ENCODE measurements at places on chromosomes 5 and 9.

- DNase-seq: no peak
Observed at GRCh38 chr5:165130656-165131055, 1625.2 kb downstream of the MAT2B start.

- DNase-seq: no peak
Observed at GRCh38 chr5:1429496-1429895, 15.7 kb downstream of the SLC6A3 start.

- DNase-seq: no peak
Observed at GRCh38 chr5:151427258-151427657, 20.1 kb upstream of the SLC36A1 start.

DNA sequence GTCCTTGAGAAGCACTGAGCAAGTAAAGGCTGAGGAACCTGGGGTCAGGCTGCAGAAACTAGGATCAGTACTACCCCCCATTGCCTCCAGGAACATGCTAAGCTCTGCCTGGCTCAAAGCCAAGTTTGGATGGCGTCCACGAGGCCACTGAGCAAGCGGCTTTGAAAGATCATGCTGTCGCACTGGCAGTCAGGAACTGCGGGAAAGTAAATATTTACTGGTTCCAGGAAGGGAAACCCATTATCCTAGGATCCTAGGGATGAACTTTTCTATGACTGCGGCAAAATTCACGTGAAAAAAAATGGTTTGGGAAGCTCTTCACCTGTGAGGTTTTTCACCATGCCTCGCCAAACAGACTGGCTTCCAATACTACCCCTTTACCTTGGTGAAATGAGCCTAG, 75.3 kb upstream of the PJA2 start:
- no peak for DNase-seq

GRCh38 chr9:95648225-95648624, 131.5 kb upstream of the PTCH1 start:
- DNase-seq: no peak

DNA sequence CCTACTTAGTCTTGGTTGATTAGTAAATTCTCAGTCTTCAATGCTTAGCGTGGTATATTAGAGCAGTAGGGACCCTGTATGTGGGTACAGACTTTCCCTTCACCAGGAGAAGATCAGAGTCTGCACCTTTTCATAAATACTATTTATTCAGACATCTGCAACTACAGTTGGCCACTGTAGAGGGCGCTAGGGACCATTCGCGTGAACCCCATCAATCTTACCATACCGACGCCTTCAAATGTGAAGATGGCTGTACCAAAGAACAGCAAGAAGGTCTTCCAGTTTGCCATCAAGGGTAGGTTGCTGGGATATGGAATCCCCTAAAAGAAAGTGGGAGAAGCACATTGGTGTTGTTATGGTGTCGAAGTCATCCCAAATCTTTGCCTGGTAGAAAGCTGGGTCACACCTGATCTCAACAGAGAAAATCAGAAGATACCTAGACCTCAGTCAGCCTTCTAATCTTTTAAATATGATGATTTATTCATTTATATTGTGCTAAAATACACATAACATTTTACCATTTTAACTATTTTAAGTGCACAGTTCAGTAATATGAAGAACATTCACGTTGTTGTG, 19.1 kb downstream of the SLC36A3 start:
- DNase-seq: no peak

All from GM04504 (cell line).